ENCODE measurements at places on chromosomes 13 and 19.

- DNase-seq: no peak
These were observed 12.8 kb upstream of the MADCAM1 start for GRCh38 chr19:483332-484072.

DNA sequence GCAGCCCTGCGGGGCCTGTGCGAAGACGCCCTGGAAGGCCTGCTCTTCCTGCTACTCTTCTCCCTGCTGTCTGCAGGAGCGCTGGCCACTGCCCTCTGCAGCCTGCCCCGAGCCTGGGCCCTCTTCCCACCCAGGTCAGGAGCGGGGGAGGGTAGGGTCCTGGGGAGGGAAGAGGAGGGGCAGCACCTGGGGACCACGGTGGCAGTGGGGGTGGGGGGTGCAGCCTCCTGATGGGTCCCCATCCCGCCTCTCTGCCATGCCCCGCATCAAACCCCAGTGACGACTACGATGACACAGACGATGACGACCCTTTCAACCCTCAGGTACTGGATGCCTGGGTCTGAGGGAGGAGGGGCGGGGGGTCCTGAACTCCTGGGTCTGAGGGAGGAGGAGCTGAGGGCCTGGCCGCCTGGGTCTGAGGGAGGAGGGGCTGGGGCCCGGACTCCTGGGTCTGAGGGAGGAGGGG lies 13.4 kb upstream of the LENG8 start:
- no peak for DNase-seq

DNA sequence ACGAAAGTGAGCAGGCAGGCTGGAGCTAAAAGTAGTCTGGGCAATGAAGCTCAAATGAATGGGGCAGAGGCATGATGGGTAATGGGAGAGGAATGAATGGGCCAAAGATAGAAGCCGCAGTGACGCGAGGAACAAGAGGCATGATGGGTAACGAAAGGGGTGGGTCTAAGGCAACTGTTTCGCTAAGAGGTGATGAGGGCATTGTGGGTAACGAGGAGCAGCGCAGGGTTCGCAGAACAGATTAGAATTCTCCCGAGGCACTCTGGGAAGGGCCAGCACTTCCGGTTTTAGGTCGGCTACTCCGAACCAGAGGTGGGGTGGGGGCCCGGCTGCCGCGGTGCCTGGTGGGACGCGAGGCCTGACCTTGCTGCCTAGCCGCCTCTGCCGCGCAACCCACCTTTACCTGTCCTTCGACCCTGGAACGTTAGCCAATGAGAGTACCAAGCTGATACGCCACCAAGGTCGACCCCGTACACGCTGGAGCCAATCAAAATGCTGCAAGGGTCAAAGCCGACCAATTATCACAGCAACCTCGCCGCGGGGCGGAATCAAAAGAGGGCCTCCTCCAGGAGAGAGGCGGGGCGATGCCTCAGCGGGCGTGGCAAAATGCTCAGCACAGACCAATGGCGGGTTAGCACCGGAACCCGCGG lies 563 bp upstream of the TOMM40 start:
- DNase-seq: peak; percentile 100

DNA sequence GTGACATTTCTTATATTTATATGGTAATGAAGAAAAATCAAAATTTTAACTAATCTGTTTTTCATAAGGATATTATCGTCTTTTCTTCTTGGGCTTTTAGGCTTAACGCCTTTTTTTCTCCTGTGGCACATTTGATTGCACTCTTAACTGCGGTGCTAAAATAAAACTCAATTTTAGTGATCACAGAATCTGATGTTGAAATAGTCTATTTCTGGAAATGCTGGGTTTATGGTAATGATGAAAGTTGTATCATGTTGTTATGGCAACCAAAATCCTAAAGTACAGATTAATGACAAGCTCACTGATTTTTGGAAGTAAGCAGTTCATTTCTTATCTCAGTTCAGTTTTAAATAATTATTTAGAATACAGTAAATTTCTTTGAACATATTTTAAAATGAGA lies 85.3 kb downstream of the COG6 start:
- no peak for DNase-seq

DNA sequence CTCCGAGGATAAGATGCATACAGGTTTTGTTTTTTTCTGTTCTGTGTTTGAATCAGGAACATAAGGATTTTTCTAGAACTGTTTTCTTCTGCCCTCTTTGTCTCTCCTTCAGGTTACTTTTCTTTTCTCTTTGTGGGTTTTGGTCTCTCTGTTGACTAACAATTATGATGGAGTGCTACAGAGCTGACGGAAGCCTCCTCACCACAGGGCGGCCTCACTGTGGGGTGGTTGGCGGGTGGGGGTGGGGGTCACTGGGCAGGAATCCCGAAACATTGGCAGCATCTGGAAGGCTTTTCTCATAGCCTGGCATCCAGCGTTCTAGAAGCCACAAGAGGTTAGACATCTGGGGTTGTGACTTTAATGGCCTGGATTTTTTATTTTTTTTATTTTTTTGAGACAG lies 12.0 kb upstream of the MATK start:
- DNase-seq: no peak

GRCh38 chr13:20074966-20075365 lies 85.9 kb downstream of the GJA3 start:
- no peak for DNase-seq

DNA sequence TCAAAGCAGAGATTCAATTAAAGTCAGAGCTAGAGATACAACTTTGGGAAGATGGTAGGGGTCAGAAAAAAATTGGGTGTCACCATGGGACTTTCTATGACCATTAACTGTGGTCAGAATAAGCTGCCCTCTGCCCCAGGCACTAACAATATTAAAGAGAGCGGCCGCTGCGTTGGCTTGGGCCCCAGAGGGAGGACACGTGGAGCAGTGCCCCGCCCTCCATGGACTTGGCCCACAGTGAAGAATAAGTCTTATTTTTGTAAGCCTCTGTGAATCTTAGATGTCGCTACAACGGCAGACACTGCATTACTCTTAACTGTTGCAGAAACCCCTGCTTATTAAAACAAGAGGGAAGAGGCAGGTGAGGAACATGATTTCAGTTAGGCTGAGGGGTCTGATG lies 172.7 kb downstream of the UQCRFS1 start:
- DNase-seq: no peak

DNA sequence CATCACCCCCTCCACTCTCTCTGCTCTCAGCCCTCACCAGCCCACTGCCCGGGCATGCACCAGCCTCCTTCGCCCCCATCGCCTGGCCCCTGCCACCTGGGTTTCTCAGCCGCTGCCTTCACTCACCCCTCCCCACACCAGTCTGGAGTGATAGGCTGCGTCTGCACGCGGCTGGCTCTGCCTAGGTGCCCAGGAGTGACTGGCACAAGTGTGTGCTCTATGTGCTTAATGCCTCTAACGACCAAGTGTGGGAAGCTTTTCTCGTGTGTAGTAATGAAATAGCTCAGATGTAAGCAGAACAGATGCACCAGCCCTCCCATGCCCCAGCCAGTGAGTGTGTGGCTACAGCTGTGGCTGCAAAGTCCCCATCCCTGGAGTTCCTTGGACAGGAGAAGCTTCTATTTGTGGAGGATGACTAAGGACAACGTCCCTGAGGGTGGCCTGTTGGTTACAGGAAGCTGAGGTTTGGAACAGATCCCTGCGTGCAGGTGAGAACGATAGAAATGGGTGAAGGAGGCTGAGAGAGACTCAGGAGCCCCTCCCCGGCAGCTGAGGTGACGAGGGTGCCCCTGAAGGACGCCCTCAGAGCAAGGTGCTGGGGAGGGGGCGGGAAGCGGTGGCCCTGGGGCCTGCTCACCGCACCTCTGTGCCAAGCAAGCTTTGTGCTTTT lies 35.6 kb downstream of the ATP11A start:
- peak; percentile 85 for DNase-seq

GRCh38 chr19:51503896-51504295 lies 2.3 kb upstream of the SIGLEC12 start:
- DNase-seq: no peak

DNA sequence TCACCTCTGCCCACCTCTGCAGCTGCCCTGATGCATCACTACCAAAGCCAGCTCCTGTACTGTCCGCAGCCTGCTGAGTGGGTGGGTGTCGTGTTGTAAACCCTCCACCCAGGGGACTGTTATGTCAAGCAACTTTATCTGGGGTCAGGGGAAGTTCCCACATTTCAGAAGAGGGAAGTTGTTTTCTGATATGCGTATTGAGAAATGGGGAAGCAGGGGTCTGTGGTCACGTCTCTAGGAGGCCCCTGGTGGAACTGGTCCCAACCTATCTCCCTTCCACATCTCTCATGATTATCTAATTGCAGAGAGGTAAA lies 31.2 kb downstream of the CLEC17A start:
- DNase-seq: no peak

GRCh38 chr13:101242720-101243119 lies 173.6 kb downstream of the NALCN start:
- no peak for DNase-seq

- no peak for DNase-seq
These were observed 136.5 kb downstream of the RAP2A start for GRCh38 chr13:97570442-97570841.

DNA sequence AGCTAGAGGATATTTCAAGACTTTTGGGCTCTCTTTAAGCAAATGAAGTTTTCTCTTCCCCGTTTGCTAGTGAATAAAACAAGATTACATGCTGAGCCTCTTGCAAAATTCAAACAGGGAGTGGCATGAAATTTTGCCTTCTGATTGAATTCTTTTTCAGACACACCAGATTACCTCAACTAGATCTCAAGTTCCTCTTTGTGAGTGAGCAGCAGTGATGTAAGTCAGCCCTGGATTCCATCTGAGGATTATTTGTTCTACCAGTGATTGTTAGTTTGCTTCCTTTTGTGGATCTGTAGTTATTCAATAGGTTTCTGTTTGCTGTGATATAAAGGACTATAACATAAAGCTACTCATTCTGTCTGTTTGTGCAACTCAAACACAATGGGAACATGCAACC lies 407.7 kb downstream of the LMO7 start:
- DNase-seq: no peak

- DNase-seq: no peak
These were observed 3.9 kb downstream of the COG3 start for GRCh38 chr13:45468635-45469034.

GRCh38 chr19:41816761-41817160 lies 20.4 kb downstream of the CEACAM3 start:
- DNase-seq: no peak

GRCh38 chr19:31261603-31262212 lies 87.5 kb downstream of the TSHZ3 start:
- no peak for DNase-seq

GRCh38 chr13:47146136-47146535 lies 249.3 kb upstream of the HTR2A start:
- DNase-seq: no peak

DNA sequence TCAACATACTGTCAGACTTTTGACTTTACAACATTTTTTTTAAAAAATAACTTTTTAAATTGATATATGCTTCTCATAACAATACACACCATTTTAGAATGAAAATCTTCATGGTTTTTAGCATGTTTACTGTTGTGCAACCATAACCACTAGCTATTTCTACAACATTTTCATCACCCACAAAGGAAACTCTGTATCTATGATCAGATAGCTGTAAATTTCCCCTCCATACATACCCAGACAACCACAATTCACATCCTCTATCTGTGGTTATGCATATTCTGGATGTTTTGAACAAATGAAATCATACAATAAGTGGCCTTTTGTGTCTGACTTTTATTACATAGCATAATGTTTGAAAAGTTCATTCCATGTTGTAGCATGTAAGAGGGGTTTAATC lies 1666.0 kb downstream of the EFNB2 start:
- DNase-seq: no peak

DNA sequence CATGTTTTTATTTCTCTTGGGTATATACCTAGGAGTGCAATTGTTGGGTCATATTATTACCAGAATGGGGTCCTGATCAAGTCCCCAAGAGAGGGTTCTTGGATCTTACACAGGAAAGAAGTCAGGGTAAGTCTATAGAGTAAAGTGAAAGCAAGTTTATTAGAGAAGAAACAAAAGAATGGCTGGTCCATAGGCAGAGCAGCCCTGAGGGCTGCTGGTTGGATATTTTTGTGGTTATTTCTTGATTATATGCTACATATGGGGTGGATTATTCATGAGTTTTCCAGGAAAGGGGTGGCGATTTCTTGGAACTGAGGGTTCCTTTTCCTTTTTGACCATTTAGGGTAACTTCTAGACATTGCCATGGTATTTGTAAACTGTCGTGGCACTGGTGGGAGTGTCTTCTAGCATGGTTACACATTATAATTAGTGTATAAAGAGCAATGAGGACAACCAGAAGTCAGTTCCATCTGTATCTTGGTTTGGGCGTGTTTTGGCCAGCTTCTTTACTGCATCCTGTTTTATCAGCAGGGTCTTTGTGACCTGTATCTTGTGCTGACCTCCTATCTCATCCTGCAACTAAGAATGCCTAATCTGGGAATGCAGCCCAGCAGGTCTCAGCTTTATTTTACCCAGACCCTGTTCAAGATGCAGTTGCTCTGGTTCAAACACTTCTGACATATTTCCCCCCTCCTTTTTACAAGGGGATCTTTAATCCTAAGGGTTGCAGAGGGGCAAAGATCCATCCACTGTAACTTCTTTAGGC lies 41.1 kb downstream of the CEACAM1 start:
- DNase-seq: no peak

- no peak for DNase-seq
These were observed 8.2 kb downstream of the TMEM59L start for GRCh38 chr19:18620902-18621301.

DNA sequence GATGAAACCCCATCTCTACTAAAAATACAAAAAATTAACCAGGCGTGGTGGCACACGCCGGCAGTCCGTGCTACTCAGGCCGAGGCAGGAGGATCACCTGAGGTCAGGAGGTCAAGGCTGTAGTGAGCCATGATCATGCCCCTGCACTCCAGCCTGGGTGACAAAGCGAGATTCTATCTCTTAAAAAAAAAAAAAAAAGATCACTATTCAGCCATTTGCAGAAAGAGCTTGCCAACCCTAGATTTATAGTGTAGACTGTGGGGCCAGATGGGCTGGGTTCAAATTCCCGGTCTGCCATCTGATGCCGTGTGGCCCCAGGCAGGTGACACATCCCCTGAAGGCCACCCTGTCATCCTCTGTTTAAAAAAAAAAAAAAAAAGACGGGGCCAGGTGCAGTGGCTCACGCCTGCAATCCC lies 28.9 kb downstream of the SMIM24 start:
- DNase-seq: no peak

GRCh38 chr13:52931539-52932431 lies 83.3 kb upstream of the PCDH8 start:
- DNase-seq: no peak

All from SHP77 (cell line).